Epithelial cell of proximal tubule (primary cell): ENCODE measurements at places on chromosomes 16 and 17. TPM values are rescaled to one million over a fixed set of nuclear protein-coding genes. Genes with fewer than 3 reads are reported as not detected.

Gene MT4
- total RNA-seq = not detected in 2 replicates

Gene CALB2
- total RNA-seq = 0.12 and 5.6 TPM in 2 replicates

DNA sequence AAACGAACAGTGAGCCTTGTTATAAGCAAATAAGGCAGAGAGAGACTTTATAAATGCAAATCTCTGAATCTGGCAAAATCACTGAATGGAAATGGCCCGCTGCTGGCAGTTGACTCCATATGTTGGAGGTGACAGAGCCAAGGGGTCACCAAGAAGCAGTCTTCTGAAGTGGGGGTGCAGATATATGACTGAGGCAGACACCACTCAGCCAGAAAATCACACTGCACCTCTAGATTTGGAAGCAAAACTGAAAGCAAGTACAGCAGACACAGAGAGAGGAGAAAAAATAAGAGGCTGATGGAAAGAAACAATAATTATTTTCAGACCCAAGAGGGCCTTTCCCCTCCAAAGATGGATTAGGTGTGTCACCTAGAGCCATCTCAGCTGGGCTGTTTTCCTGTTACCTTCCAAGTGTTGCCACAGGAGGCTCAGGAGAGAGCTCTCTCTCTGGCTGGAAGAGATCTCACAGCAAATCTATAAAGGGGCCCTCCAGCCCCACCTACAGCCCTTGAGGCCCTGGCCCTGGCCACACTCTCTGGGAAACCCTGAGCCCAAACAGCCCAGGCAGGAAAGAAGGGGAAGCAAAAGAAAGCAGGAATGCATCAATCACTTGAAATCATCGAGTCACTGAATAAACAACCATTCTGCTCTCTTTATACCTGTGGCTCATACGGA is 585.1 kb upstream of the PSMD7 start:
- DNase-seq = no peak

Gene KRT27
- not detected in 2 replicates for total RNA-seq

GRCh38 chr17:9672266-9672665 is 26.9 kb downstream of the USP43 start:
- no peak for DNase-seq

DNA sequence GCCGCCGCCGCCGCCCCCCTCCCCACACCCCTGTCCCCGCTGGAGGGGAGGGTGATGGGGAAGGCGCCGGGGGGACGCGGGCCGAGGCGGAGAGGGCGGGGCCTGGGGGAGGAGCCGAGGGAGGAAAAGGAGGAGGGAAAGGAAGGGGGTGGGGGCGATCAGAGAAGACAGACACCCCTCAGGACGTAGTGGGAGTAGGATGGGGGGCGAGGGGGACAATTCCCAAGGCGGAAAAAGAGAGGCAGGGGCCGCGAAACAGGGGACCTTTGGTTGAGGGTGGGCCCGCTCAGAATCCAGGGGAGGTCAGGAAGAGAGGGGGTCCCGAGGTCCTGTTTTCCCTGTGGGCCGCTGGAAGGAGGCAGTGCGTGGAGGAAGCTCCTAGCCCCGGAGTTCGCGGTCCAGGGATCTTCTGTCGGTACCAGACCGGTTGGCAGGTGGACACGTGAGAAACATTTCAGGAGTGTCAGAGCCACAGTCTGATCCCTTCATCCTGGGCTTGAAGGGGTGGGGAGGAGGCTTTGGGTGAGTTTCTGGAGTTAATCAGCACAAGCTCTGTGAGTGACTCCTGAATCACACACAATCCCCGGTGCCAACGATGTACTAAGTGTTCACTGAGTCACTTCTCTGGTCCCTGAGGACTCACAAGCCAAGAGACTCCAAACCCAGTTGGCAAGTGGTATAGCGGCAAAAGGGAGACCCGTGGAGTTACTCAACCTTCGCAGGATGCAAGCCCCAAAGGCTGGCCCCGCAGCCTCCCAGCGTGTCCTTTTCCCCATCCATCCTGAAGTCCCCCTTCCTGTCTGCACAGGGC is at the start of gene XYLT1:
Gene XYLT1, minus strand, starts transcription at position 53 of the 811 bp plus-strand sequence. CDS start 164 bp downstream, outside the sequence.
- DNase-seq = no peak

Gene KCNJ18
- total RNA-seq = not detected in 2 replicates

DNA sequence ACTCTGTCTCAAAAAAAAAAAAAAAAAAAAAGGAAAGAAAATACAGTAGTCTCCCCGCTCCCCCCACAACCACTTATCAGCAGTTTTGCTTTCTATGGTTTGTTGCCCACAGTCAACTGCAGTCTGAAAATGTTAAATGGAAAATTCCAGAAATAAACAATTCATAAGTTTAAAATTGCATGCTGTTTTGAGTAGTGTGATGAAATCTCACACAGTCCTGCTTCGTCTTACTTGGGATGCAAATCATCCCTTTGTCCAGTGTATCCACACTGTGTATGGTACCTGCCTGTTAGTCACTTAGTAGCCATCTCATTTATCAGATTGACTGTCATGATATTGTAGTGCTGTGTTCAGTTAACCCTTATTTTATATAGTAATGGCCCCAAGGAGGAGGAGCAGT is 41.5 kb downstream of the NF1 start:
- no peak for DNase-seq

Gene ZNF385C
- 0.07 TPM in 1 of 2 replicates, not detected in the other for total RNA-seq

DNA sequence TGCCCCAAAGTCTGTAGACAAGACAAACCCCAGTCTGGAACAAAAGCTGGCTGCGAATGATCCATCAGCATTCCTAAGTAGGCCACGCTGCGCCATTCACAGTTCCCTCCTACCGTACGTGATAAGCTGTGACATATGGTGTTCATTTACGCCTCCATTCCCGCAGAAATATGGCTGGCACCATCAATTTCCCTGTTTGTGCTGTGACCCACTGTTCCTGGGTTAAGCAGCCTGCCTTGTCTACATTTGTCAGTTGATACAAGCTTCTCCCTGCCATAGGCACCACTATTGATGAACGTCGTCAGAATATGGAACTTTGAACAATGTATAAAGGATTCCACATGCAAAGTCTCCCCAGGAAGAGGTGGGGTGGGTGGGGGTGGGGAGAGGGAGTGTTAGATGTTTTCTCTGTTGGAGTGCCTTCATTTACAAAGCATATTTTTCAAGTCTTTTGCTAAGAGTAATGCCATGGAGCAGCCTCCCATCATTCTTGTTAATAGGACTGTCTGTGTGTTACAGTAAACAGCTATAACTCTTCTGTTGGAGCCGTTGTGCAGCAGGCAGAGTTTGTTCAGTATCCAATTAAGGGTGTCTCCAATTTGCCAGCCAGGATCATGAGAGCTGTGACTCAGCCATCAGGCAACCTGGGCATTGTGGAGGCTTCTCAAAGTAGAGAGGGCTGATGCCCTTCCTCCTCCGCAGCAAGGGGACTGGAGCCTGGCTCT is 294.6 kb downstream of the TMEM114 start:
- DNase-seq = no peak

Gene MYH1
- not detected in 2 replicates for total RNA-seq

GRCh38 chr17:74527756-74528155 is 3.5 kb downstream of the CD300LB start:
- DNase-seq = no peak

Gene KRTAP4-3
- total RNA-seq = not detected in 2 replicates

DNA sequence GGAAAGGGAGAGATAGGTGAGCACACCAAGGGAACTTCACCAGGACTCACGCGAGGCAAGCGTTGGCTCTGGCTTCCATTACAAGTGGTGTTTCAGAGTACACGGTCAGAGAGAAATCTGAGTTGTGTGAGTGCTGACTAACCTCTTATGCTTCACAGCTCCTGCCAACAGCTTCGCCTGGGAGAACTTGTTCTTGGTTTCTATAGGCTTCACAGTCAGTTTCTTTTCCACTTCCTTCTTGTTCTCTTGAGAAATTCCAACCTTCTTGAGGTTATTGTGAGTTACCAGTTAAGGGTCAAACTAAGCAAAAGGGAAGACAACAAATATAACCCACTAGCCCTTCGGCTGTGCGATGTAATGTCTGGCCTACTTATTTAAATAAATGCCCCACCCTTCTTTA is 18.9 kb downstream of the PSME3IP1 start:
- DNase-seq = no peak

Gene GAS7
- 0.58 and 2.5 TPM in 2 replicates for total RNA-seq

DNA sequence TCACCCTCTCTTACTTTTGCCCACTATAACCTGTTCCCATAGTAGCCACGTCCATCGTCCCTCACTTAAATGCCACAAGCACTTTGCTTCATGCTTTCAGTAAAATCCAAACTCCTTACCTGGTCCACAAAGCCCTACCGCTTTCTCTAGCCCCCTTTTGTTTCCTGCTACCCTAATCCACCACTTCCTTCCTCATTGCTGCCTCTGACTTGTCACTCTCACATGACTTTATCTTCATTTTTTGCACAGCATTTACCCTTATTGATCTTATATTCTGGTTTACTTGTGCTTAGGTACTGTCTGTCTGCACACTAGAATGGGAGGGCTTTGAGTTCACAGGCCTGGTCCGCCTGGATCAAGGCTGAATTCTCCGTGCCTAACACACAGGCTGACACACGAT is 340.0 kb downstream of the XYLT1 start:
- DNase-seq = no peak

- no peak for DNase-seq
Measured at GRCh38 chr17:73174126-73174525, 9.3 kb downstream of the SSTR2 start.

DNA sequence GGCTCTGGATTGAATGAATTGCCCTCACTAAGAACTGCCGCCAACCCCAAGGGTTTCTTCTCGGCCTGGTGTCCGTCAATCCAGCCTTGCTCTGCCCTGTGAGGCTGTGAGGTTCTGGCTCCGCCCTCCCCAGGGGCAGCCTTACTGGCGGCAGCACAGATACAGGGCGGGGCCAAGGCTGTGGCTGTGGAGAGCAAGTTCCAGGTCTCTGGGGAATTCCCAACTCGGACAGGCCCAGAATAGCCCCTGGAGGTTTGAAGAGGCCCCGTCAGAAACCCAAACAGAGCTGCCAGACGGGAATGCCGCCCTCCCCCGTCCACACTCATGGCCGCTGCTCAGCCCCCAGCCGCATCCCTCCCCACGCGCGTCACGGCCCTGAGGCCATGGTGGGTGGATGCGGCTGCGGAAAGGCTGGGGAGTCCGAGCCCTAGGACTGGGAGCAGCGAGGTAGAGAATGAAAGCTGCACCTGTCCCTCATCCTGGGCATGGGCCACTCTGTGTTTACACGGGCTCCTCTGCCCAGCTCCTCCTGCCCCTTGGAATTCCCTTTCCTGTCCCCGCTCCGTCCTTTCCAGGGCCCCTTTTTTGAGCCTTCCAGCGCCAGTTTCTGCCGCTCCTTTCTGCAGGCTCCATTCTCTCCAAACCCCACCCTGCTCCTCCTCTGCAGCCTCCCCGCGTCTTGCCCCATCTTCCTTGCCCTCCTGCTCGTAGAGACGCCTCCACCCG is 660 bp upstream of the PRRT2 start:
- no peak for DNase-seq

GRCh38 chr17:44083250-44083849 is 12.8 kb downstream of the G6PC3 start:
- no peak for DNase-seq

GRCh38 chr17:59027750-59028149 is 78.9 kb downstream of the TRIM37 start:
- no peak for DNase-seq
